ENCODE measurements at places on chromosomes 1 and 21.

- no peak for DNase-seq
Observed at GRCh38 chr1:185512442-185512841, 195.4 kb upstream of the IVNS1ABP start.

GRCh38 chr1:178330153-178330552 is 166.6 kb downstream of the CLEC20A start:
- DNase-seq, result no peak

- DNase-seq, result no peak
Observed at GRCh38 chr1:169692756-169693460, 18.5 kb downstream of the SELL start.

- DNase-seq, result no peak
Observed at GRCh38 chr1:194717941-194718340, 1531.5 kb upstream of the B3GALT2 start.

- DNase-seq, result no peak
Observed at GRCh38 chr1:151713874-151714273, 2.7 kb downstream of the CELF3 start.

DNA sequence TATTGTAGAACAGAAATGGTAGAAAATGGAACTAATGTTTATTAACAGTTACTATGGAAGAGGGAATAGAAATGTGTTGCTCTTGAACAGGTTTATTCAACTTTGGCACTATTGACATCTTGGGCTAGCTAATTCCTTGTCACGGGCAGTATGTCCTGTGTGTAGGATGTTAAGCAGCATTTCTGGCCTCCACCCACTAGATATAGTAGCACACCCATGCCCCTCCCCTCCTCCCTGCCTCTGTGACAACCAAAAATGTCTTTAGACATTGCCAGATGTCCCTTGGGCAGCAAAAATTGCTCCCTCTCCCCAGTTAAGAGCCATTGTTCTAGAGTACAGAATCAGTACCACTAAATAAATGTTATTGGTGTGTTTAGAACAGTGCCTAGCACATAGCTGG is 91.4 kb upstream of the TPTE start:
- DNase-seq, result no peak

GRCh38 chr1:196501760-196502428 is 106.3 kb downstream of the KCNT2 start:
- no peak for DNase-seq

DNA sequence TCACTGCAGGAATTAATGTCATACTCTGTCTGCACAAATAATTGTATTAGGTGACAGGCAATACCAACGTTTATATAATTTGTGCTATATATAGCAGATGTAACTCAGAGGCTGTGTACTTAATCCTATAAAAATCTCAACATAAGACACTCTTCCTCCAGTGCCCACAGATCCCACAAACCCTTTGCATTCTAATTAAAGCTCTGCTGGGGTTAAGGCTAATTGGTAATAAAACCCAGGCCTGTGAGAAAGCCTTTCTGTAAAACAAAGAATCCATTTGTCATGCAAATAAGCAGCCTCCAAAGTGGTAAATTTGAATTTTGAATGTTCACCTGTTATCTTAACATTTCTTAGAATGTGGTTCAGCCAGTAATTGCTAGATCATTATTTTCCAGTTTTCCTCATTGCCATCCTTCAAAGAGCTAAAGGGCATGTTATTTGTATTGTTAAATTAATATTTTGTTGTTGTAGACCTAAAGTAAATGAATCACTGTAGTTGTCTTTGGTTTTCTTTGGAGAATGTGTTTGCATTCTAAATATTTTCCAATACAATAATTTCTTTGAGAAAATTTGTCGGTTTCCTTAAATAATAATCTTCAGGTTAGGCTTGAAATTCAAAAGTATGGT is 46.3 kb upstream of the PRDX6 start:
- no peak for DNase-seq

DNA sequence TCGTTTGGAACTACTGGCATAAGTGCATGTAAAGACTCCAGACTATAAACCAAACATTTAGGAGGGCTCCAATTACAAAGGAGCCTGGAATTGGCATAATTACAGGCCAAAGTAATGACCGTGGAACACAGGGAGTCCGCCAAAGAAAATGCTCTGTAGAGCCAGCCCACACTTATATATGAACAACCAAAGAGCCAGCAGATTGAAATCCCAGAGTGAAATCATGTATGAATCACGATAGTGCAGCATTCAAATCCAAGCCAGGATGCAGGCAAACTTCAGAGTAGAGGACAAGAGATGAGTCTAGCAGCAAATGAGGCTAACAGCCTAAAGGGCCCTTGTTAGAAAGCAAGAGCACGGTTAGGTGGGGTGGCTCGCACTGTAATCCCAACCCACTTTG is 13.1 kb downstream of the VPS26C start:
- no peak for DNase-seq

All from iris pigment epithelial cell (primary cell).